ENCODE measurements at places on chromosomes 6 and 20. TPM values are rescaled to one million over a fixed set of nuclear protein-coding genes. Genes with fewer than 3 reads are reported as not detected.

NRN1 gene
- polyA plus RNA-seq, result 2.5 TPM

MCHR2 gene
- polyA plus RNA-seq, result not detected

ID4 gene
- polyA plus RNA-seq, result 24.8 TPM

PXMP4 gene
- 5.8 TPM for polyA plus RNA-seq

AIF1 gene
- 12.6 TPM for polyA plus RNA-seq

FGD2 gene
- 4.1 TPM for polyA plus RNA-seq

NMBR gene
- polyA plus RNA-seq, result not detected

TNFRSF6B gene
- polyA plus RNA-seq, result 2.6 TPM

HSPA1B gene
- 103 TPM for polyA plus RNA-seq

NOTCH4 gene
- 6.5 TPM for polyA plus RNA-seq

PRRT1 gene
- 2.3 TPM for polyA plus RNA-seq

Data from esophagus (tissue), 2 donors.